ENCODE measurements at places on chromosomes 4 and X.

DNA sequence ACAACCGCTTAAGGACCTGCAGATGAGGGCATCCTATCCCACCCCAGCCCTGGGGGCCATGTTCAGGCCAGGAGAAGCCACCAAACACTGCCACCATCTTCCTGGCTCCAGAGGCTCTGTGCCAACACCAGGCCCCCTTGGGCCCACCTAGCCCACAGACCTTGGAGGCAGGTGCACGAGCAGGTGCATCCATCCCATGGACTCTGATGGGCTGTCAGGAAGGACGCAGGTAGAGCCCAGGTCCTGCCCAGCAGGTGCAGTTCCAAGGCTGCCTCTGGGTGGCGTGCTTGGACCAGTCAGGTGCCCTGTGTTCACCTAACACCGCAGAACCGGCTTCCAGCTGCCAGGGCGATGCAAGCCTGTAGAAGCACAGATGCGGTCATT is 22.8 kb upstream of the PDE6B start:
- no peak for DNase-seq

- no peak for DNase-seq
Observed at GRCh38 chrX:15721911-15722310, 16.2 kb upstream of the CA5B start.

GRCh38 chr4:124884316-124884715 is 171.8 kb upstream of the ANKRD50 start:
- DNase-seq, result no peak

- no peak for DNase-seq
Observed at GRCh38 chrX:71935476-71935875, 24.8 kb downstream of the NHSL2 start.

DNA sequence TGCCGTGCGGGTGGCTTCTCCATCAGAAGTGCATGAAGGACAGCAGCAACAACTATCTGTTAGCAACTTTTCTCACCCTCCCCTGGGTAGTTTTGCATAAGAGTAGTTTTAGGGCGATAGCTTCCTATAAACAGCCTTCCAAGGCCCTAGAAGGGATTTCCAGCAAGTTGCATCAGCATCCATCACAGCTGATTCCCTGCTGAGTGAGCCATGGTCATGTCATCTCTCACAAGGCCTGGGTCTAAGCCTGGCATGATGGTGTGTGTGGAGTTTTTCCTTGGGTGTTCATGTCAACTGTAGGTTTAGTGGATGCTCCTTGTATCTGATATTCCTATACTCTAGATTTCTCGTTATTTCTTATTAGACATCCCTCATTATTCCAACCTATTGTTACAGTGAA is 2324.7 kb upstream of the AGA start:
- DNase-seq, result no peak

DNA sequence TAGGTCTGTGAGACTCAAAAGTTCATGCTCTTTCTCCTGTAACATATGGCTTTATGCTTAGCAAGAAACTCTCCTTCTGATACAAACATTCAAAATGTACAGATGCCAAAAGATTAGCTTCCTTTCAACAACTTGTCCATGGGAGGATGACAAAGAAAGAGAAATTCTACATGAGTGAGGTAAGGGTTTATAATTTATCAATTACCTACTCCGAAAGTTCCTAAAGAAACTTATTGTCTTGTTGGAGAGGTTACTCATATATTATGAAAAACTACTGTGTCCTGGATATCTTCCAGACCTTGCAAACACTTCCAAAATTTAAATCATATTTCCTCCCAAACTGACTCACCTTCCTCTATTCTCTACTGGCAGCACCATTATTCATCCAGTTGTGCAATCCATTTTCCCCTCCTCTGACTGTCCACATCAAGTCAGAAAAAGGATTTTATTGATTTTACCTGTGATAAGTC is 65.1 kb downstream of the ENPEP start:
- DNase-seq, result no peak

DNA sequence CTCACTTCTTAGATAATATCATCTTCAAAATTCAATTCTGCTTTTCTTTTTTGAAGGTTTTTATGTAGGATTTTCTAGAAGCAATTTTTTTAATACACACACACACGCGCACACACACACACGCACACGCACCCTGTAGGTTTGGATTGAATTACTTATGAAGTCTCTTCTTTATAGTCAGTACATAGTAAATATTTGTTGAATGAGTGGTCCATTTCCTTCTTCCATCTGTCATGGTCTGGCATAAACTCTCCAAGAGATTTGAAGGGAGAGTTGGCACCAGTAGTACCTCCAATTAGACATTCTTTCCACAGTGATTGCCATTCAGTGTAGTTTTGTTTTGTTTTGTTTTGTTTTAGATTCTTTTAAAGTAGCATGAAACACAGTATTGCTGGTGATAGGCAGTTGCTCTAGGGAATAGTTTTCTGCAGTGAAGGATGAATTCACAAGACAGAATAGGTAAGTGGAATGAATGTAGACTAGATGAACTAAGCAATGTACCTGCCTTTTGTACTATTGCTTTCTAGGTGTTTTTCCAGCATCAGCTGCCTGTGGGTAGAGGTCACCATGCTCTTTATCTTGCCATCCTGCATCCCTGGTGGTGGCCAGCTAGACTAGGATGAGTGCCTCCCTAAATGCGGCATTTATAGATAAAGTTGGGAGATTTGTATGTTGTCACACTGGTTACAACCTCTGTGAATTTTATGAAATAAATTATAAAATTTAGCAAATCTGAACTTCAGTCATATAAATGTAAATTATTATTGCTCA is 20.5 kb downstream of the PDLIM5 start:
- no peak for DNase-seq

GRCh38 chrX:118349188-118349587 is 3.3 kb downstream of the WDR44 start:
- no peak for DNase-seq

Data from NCI-H1105 (cell line).